ENCODE measurements at places on chromosomes 16 and 17.
A peak's percentile ranks its signal among the peaks of the same experiment; 100 is the strongest.

GRCh38 chr17:21282231-21282630 is 2.3 kb upstream of the MAP2K3 start:
- no peak for DNase-seq

GRCh38 chr17:72681844-72682243 is 410.6 kb downstream of the SLC39A11 start:
- DNase-seq: no peak

GRCh38 chr17:74454197-74455024 is 12.0 kb upstream of the CD300A start:
- DNase-seq: no peak

DNA sequence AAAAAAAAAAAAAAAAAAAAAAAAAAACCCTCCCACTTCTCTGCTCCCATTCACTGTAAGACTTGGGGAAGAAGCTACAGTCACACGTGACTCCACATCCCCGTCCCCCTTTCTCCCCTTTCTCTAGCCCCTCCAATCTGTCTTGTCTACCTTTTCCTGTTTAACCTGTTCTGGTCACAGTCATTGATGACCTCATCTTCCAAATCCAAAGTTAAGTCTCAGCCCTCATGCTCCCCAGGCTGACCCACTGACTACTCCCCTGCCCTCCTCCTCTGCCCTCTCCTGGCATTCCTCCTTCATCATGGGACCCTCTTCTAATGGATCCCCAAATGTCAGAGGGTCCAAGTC is 1.6 kb upstream of the CDH5 start:
- no peak for DNase-seq

DNA sequence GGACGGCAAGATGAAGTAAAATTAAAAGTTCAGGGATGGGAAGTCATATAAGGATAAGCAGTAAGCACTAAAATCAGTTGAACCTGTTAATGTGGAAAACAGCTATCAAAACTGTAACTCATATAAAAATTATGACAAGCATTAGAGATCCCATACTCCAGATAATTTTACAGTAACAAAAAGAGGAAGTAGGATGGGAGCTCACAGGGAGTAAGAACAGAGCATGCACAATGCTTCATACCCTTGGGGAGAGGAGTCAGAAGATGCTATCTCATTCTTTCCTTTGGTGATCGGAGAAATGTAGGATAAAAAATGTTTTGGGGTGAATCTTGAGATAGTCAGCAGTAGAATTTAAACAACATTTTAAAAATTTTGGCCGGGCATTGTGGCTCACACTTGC is 164.7 kb upstream of the CACNG5 start:
- no peak for DNase-seq

GRCh38 chr16:85313526-85314301 is 201.4 kb upstream of the CIBAR2 start:
- DNase-seq: no peak

DNA sequence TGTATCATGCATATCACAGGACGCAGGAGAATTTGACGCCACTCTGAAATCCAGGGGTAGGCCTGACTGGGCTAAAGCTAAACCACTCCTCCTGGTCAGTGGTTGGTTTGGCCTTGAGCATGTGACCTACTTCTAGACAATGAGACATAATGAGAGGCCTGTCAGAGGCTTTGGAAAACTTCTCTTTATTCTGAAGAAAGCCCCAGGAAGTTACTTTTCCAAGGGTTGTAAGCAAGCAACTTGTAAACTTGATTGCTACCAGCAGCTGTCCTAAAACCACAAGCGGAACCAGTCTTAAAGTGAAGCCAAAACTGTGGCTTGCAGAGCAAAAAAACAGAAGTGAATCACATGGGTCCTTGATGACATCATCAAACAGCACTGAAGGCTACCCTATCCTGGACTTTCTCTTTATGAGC is 138.2 kb upstream of the COX10 start:
- DNase-seq: no peak

DNA sequence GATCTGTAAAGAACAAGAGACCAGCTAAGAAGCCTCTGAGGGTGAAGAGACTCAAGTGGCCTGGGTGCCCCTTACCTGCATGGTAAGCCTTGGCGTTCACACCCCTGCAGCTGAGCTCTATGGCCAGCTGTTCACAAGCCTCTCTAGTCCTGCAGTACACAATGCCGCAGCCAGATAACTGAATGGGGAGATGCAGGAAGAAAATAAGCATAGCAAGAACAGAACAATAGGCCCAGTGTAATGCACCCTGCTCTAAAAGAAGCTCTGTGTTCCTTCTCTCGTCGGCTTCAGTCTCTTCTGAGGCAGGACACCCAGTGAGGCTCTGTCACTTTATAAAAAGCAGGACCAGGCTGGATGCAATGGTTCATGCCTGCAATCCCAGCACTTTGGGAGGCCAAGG is 5.4 kb downstream of the RECQL5 start:
- DNase-seq: no peak

- peak; percentile 94 for DNase-seq
Measured at GRCh38 chr16:68244903-68245853, at the start of gene PLA2G15. TSS of gene PLA2G15 (plus strand) at chr16:68245373. CDS start at chr16:68245427, 54 bp downstream.

- DNase-seq: no peak
Measured at GRCh38 chr16:1823821-1824220, 2.8 kb downstream of the HAGH start.
